ENCODE measurements at places on chromosomes 4 and X.

DNA sequence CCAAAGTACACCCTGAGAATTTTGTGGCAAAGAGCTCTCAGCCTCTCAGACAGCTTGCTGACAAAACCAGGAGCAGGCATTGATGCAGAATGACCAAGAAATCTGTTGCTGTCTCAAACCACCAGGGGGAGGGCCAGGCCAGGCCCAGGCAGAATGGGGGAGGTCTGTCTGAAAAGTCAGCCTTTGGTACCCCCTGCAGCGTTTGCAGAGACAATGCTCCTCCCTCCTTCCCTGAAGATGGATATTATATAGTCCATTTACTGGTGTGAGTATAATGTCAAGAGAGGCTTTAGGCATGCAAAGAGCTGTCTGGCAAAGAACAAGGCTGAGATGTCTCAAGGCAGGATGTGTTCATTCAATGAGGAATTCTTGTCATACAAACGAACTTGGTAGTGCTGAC is 52.9 kb upstream of the TRPC5OS start:
- DNase-seq = peak; percentile 1

DNA sequence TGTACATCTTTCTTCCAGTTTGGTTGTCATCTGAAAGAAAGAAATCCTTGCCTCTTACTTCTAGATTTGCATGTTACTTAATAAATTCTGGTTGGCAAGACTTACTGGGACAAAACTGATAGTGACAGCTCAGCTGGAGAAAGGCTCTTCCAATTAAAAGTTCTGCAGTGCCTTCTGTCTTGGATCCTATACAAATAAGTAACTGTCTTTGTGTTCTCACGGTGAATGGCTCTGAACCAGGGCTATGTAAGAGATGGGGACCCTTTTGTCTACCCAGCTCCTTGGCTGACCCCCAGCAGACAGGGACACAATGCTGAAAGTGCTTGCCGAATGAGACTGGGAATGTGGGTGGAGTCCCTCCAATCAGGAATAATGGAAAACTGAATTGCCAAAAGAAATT is 89.5 kb downstream of the AASDH start:
- no peak for DNase-seq

DNA sequence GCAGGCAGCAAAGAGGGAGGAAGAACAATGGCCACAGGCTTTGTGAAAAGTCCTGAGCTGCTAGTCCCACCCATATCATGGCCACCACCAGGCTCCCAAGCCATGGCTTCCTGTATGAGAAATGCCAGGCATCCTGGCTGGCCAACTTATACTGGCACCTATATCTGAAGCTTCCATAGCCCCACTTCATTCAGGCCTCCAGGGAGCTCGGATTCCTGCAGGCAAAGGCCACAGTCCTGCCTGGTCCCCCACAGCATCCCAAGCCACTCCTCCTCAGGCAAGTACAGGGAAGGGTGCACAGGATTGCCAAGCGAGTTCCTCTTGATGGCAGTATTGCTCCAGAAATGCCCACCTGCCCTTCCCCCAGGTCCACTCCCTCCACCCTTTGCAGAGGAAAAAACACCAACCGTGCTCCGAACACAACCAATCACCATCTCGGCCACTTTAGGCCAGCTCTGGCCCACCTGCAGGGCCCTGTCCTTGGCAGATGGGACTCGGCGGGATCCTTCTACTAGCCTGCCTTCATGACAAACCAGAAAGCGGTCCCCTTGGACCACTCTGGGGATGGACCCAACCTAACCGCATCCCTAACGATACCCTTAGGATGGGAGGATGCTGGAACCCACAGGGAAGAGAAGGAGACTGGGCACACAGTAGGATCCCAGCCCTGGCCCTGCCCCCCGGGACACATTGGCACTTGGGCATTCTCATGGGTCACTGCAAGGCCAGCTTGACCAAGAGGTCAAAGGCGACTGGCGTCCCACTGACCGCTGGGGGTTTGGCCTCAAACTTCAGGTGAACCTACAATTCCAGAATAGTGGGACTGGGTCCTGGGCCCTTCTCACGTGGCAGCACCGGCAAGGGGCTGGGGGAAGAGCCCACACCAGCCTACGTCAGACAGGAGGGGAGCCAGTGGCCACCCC is 220.4 kb upstream of the AGTR2 start:
- DNase-seq = no peak

DNA sequence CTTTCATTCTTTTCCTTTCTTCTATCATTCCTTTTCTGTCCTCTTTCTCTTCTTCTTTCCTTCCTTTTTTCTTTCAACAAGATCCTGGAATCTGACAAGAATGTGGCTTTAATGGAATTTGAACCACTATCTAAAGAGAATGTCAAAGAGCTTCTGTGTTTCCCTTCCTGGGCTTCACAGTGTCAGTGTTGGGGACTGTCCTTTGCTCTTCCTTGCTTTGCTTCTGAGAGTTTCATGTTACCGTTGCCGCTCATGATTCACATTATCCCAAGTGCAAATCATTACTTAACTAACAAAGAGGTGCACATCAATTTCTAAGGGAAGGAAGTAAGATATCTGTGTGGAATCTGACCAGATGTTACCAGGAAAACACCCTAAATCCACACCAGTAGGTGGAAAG is 90.5 kb upstream of the DDIT4L start:
- DNase-seq = no peak

- DNase-seq = no peak
Observed at GRCh38 chrX:54049801-54050200, 5.5 kb upstream of the PHF8 start.

DNA sequence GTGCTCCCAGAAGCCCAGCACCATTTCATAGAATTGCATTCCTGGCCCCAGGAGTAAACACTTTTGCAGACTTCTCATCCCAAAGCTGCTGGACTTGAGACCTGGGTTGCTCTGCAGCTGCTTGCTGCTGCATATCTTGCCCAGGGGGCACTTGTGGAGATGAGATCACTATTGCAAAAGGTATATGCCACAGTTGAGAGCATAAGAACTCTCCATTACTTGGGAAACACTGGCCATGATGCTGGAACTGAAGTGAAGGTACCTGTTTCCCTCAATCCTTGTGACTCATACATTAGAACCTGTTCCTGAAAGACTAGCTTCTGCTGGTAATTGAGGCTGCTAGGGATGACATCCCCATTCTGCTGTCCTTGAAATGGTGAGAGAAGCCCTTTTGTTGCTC is 43.1 kb upstream of the WDR1 start:
- no peak for DNase-seq

- DNase-seq = no peak
Observed at GRCh38 chr4:32560306-32560705, 1840.1 kb downstream of the PCDH7 start.

DNA sequence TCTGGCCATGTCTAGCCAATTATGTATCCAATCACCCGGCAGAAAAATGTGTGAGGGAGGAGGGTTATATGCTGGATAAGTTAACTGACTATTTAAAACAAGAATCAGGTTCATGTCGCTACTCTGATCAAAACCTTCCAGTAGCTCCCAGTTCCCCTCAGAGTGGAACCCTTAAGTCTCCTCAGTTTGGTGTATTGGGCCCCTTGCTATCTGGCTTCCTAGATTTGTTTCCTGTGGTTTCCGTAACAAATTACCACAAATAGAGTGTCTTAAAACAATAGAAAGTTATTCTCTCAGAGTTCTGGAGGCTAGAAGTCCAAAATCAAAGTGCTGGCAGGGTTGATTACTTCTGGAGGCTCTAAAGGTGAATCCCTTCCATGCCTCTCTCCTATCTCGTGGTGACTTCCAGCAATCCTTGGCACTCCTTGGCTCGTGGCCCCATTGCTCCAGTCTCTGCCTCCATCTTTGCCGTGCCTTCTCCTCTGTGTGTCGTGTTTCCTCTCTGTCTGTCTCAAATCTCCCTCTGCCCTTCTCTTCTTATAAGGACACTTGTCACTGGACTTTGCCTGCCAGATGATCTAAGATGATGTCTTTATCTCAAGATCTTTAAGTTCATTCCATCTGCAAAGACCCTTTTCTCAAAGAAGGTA is 10.5 kb upstream of the ENPP6 start:
- DNase-seq = no peak

GRCh38 chr4:16029262-16029661 is 54.6 kb downstream of the PROM1 start:
- DNase-seq = no peak

- no peak for DNase-seq
Observed at GRCh38 chrX:24243188-24243587, 70.7 kb downstream of the SUPT20HL2 start.

DNA sequence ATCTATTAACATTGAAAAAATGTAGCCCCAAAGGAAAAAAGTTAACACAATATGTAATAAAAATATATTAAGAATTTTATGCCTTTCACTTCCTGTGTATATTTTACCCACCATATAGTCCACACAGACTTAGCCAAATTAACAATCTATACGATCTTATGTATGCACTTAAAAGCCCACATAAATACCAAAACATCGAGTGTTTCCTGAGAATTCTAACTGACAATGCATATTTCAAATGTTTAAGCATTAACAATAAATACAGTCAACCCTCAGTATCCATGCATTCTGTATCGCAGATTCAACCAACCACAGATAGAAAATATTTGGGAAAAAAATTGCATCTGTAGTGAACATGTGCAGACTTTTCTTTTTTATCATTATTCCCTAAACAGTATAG is 226.8 kb downstream of the COL25A1 start:
- no peak for DNase-seq

DNA sequence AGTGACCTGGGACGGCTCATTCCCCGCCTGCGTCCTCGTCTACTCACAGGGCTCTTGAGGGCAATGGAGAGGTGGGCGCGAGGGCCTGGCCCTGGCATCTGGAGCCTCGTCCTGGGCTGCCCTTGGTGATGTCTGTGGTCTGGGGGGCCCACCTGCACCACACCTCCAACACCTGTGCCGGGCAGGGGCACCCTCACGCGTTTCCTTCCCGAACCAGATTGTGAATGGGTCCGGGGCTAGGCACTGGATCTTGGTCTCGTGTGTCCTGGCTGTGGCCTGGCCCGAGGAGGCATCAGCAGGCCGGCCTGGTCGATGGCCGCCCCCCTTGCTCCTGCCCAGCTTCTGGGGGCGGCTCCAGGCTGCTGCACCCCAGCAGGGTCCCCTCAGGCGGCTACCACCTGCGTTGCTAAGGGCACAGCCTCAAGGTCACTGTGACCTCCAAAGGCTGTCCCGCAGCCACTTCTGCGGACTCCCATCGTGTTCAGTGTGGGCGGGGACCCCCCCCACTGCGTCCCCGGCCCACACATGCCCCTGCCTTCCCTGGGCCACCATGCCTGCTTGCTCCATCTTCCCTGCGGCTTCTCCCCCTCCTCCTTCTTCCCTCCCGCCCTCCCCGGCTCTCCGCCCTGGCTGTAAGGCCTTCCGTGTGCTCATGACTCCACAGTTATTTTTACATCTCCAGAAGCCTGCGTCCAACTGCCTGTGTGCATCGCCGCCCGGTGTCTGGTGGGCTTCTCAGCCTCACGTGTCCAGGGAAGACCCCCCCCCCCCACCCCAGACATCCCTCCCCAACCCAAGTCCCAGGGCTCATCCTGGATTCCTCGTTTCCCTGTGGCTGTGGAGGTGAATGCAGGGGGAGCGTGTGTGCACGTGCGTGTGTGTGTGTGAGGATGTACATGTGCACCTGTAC is 3.8 kb downstream of the DOK7 start:
- no peak for DNase-seq

GRCh38 chr4:119688446-119688845 is 59.8 kb upstream of the PDE5A start:
- DNase-seq = no peak

Data from activated CD4-positive, alpha-beta T cell treated with anti-CD3 and anti-CD28 coated beads for 48 hours (primary cell).